Ecto neural progenitor cell (in vitro differentiated cells): ENCODE measurements at places on chromosomes 3 and 15.
A peak's percentile ranks its signal among the peaks of the same experiment; 100 is the strongest.

DNA sequence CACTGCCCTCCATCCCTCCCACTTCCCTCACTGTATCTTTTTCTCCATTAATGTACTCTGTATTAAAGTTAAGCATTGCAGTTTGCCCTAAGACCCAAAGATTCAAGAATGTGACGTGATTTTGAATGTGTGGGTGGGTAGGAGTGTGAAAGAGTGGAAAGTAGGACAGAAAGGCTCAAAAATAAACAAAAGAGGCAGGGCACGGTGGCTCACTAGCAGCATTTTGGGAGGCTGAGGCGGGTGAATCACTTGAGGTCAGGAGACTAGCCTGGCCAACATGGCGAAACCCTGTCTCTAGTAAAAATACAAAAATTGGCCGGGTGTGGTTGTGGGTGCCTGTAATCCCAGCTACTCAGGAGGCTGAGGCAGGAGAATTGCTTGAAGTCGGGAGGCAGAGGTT lies 18.4 kb downstream of the TFRC start:
- DNase-seq: no peak

DNA sequence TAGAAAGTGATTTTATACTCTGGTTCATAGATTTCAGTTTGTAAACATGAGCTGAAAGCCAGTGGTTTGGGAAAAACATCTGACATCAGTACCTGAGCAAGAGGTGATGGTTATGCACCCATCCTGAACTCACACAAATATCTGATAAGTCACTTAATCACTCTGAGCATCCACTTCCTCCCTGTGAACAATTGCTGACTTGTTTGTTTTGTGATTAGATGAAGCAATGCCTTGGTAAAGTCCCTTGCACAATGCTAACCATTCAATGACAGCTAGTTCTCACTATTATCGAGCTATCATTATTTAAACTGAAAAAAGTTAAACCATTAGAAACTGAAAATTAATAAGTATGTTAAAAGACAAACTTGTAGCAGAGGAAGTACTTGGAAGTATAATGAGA lies 303.0 kb downstream of the PLOD2 start:
- no peak for DNase-seq

- DNase-seq: no peak
Measured at GRCh38 chr15:40633178-40633577, 39.1 kb downstream of the KNL1 start.

DNA sequence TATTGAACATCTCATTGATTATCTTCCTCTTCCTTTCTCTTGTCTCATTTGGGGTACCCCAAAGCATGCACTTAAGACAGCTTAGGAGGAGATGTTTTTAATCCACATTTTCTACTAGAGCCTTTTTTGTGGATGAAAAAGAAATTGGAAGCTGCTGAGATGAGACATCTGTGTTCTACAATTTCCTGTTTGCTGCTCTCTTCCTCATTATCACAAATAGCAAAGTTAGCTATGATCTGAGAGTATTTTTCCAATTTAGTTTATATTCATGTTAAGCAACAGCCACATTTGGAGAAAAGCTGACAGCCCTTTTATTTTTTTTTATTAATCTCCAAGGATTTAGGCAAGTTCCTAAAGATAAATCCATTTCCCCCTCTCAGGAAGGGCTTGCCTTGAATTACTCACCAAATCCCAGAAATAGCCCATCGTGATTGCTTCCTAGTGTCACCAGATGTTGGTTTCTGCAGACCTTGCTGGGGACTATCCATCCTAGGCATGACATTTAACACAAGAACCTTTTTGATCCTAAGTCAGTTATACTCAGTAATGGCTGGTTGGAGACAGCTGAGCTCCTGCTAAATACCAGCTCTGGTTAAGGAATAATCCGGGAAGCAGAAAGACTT lies 70.8 kb upstream of the FILIP1L start:
- DNase-seq: no peak

DNA sequence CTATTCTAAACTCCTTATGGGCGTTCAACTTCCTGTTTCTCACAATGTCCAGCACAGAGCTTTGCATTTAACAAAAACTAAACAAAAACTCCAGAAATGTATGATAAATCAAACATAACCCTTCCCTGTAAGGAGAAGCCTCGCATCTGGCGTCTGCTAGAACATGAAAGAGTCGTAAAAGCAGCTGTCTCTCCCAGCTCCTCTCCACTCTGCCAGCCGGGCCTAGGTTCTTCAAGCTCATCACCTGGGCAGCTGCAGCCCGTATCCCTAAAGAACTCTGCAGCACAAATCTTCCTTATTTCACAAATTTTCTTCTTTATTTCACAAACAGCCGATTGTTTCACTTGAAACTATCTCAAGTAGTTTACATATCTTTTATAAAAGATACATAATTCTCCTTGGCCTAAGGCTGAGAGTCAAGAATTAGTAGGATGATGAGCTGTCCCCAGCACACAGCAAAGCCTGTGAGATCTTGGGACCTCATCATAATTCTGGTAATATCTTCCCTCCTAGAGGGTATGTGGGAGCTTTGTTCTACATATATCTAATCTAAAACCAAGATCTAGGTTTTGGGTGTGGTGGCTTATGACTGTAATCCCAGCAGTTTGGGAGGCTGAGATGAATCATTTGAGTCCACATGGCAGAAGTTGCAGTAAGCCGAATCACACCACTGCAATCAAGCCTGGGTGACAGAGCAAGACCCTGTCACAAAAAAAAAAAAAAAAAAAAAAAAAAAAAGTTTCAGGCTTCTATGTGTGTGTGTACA lies 35.3 kb downstream of the ANXA2 start:
- no peak for DNase-seq

DNA sequence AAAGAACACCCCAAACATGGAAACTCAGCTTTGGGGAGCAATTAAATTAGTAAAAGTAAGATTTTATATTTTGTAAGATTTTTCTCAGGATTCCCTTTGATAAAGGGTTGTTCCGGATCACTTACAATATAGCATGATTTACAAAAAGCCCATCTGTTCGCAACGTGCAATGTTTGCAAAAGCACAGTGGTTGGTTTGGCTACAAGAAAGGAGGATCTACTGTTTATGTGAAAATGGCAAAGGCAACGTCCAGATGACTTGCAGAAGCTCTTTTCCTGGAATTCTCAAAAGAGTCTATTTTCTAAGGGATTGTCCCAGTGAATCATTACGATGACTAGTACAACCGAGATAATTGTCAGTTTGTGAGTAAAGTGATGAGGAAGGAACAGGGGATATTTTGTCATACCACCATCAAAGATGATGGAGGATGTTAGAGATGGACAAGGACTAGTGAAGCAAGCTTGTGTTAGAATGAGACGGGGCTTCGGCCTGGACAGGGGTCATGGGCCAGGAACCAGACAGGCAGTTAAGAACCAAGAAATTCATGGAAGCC lies 71.6 kb downstream of the CRYGS start:
- DNase-seq: no peak

DNA sequence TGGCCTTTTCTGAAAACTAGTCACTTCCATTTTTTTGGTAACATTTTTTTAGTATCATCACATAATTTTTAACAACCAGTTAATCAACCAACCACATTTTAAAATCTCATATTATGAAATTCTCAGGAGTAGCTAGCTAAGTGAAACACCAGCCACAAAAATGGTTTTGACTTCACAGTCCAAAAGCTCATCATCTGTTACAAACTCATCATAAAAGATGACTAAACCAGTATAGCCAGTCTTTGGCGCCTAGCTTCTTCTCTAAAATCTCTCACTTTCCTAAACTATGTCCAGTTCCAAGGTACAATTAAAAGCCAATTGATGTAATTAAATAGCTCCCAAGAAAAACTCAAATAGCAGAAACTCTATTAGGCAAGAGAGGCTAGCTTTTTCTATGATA lies 88.2 kb upstream of the ZNF385D start:
- DNase-seq: no peak

DNA sequence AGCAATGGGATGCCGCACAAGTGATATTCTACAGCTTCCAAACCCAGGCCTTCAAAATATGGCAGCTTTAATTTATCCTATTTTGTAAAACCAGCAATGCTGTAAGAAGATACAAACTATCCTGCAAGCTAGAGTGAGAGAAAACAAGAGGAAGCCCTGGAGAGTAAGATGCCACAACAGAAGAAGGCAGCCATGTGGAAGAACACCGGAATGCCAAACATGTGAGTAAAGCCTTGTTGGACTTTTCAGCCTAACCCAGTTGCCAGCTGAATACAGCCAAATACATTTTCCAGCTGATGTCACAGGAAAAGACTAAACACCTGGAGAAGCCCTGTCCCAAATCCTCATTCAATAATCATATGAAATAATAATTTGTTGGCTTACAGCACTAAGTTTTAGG lies 1115.1 kb upstream of the CADM2 start:
- peak; percentile 49 for DNase-seq

DNA sequence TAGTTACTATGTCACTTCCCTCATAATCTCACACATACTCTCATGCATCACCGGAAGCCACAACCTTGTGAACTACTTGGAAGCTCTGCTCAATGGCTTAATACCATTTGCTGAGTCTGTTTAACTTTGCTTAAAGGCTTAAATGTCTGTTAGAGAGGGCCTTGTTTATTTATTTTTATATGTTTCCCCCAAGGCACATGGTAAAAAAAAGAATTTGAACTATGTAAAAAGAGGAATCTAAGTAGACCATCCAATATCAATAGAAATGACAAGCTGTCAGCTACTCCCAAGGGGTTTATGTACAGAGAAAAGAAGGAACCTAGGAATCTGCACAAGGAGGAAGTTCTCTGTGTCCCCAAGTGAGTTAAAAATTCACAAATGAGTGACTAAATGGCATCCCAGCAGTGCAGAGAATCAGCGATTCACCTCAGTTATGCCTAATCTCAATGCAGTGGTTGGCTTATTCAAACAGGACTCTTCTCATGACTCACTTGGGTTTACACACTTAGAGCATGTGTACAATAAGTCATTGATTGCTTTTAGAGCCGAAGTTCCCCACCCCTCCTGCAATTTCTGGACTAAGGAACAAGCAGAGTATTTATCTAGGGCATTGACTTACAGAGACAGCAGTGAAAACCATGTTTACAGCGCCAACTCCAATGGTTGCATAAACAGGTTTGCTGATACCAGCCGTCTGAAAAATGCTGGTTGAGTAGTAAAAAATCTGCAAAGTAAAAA lies 24.4 kb downstream of the SLC2A2 start:
- no peak for DNase-seq

DNA sequence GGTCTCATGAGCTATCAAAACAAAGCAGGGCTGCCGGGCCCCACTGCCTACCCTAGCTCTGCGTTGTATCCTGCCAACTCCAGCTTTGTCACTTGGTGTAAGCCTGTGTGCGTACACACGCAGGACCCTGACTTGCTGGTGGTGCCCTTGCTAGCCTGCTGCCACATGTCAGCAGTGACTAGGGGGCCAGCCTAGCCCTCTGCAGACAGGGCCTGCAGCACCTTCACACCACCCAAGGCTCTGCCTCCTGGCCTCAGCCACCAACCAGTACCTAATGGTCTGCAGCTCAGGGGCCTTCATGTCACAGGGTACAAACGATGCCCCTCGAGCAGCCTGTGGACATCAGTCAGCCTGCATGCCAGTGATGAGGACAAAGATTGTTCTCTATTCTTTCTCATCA lies 30.1 kb upstream of the DUSP7 start:
- DNase-seq: no peak

- DNase-seq: no peak
Measured at GRCh38 chr3:34237946-34238345, 439.5 kb downstream of the PDCD6IP start.

DNA sequence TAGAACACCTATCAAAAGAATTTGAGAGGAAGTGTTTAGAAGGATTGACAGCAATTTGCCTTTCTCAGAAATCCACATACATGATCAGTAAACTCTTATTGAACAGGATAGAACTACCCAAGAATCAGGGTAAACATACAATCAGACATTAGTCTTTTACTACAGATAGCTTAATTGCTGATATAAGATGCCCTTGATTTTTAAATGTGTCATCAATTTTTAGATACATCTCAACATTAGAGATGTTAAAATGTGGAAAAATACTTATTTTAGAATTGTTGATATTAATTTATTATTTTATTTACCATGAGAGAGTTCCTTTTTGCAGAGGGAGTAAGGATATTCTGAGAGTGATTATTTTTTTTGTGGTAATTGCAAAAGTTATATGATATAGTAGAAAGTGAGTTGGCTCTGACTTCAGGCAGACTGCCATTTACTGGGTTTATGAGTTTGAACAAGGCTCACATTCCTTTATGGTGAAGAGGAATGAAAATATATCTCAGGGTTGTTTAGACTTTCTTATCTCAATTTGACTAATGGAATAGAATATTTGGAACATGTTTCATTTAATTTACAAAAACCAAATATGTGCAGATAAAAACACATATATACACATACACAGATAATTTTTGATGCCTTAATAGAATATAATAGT lies 302.8 kb upstream of the GOLIM4 start:
- no peak for DNase-seq

DNA sequence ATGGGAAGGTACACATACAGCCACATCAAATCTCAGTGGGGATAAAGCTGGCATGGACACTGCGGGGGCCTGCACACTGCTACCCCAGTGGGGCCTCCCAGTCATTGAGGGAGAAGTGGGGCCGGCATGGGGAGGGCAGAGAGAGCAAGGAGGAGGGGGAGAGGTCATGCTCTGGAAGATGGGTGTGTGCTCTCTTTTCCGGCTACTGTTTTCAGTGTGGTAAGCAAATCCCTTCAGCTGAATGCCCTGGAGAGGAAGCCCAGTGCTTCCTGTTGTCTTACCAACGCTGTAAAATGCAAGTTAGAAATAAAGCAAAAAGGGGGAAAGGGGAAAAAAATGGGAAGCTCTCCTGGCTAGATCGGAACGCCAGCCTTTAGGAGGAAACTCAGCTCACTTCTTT lies 30.8 kb downstream of the NRROS start:
- no peak for DNase-seq

- no peak for DNase-seq
Measured at GRCh38 chr3:59186725-59187124, 136.9 kb upstream of the CFAP20DC start.

DNA sequence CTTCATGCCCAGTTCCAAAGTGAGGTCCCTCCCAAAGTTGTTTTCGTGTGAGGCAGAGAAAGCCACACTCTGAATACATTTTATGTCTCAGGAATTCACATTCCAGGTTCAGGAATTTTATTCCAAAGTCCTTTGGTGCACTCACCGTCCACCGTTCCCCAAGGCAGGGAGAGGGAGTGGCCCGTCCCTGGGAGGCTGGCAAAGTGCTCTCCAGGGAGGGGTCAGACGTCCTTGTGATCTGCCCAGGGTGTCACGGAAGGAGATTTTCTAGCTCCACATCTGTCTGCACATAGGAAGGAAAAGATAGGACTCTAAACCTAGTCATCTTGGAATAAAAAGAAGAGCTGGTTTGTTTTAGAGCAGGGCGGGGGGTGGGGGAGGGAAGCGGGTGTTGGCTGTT lies 47.9 kb downstream of the KLF13 start:
- no peak for DNase-seq

- no peak for DNase-seq
Measured at GRCh38 chr3:64028754-64029153, 5.5 kb upstream of the PSMD6 start.
